ENCODE measurements at places on chromosomes 2 and 18.

- peak; percentile 80 for ATAC-seq
Measured at GRCh38 chr2:138445227-138445626, 56.3 kb upstream of the SPOPL start.

GRCh38 chr2:231713730-231714638 lies 5.7 kb downstream of the PTMA start:
- peak; percentile 61 for ATAC-seq

DNA sequence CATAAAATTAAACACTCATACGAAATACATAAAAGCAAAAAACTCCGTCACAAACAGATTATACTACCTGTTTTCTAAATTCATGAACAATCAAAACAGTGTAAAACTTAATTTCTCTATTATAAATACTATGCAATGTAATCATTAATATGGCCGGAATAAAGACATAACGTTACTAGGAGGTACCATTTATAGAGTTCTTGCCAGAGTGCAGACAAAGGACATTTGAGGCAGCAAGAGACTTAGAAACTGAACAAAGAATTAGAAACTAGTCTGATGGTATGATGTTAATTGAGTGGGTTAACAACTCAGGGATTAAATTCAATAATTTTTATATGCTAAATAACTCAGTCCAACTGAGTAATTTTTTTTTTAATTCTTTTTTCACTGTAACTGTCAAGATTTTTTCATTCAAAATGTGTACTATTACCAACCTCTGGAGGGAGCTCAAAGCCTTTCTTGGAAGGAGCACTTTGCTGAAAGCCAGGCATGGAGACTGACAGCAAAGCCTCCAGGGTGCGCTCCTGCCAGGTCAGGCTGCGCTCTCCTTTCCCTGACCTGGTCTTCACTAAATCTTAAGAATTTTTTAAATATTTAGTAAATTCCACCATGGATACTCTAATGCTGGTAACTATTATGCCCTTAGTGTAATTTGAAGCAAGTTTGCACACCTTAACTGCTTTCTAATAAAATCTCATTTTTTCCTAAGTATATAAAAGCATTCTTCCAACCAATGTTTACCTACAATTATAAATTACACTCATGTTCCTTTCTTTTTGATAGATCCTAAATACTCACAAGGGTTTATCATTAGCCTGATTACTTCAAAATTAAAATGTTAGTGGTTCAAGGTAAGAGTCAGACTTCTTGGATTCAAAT lies 34.1 kb downstream of the WDR35 start:
- peak; percentile 100 for ATAC-seq

- no peak for ATAC-seq
Measured at GRCh38 chr2:113053666-113054065, 999 bp upstream of the IL36B start.

DNA sequence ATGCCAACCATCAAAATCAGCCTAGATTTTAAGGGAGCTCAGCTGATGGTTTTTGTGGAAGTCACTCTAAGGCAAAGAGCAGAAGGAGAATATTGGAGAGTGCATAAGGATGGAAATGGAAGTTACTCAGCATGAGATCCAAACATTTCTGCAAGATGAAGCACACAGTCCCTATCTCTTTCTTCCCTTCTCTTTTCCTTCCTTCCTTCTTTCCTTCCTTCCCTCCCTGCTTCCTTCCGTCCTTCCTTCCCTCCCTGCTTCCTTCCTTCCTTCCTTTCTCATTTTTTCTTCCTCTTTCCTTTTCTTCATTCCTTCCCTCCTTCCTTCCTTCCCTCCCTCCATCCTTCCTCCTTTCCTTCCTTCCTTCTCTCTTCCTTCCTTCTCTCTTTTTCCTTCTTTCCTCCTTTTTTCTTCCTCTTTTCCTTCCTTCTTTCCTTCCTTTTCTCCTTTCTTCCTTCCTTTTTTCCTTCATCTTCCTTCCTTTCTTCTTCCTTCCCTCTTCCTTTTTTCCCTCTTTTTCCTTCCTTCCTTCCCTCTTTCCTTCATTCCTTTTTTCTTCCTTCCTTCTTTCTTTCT lies 727.9 kb upstream of the CDH2 start:
- ATAC-seq, result no peak

DNA sequence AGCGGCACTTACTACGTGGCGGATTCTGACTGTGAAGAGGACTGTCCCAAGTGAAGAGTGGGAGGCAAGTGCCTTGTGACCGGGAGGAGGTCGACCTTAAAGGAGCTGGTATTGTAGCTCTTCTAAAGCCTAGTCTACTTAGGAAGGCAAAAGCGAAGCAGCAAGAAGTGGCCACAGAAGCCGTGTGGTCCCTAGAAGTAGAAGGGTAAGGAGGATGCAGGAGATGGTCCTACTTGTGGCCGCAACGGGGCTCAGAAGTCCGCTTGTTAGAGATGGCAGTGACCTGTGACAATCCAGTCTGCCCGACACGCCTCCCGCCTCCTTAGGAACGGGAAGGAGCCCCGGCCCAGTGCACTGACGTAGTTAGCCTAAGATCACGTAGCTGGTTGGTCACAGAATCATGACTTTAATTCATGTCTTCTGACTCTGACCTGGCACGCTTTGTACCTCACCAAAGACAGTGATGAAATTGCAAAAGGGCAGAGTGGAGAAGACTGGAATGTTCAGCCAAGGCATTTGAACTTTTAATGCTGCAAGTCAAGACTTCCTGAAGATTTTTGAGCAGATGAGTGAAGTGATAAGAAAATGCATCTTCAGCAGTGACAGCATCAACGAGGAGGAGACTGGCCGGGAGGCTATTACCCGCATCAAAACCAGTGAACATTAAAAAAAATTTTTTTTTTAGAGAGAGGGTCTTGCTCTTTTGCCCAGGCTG lies 749 bp upstream of the EIF2AK3 start:
- peak; percentile 69 for ATAC-seq

DNA sequence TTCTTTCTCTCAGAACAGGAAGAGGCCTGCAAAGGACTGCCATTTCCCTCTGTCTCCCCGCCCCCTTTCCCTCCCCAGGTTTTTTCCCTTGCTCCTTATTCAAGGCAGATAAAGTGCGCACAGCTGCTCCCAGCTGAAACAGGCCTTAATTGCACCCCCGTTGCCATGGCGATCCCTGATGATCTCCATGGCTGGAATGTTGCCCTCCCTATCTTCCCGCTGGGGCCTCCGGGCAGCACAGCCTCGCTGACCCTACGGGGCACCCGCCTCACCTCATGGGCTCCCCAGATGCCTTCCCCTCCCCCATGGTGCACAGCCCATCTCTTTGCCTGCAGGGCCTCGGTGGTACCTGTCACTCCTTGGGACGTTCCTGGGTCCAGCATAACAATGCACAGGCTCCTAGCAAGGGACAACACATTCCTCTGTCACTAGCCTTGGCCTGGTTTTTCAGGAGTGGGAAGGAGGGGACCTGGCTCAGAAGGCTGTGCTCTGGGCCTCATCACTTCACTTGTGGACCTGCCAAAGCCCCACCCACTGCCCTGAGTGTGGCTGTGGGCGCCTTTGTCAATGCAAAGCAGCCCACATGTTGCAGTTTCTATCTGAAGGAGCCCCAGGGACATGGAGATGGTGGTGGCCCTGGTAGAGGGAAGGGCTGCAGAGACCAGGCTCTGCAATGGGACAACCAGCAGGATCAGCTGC lies 115.0 kb downstream of the CELF4 start:
- ATAC-seq, result no peak

GRCh38 chr18:34795070-34795732 lies 85.1 kb downstream of the DTNA start:
- ATAC-seq, result no peak

DNA sequence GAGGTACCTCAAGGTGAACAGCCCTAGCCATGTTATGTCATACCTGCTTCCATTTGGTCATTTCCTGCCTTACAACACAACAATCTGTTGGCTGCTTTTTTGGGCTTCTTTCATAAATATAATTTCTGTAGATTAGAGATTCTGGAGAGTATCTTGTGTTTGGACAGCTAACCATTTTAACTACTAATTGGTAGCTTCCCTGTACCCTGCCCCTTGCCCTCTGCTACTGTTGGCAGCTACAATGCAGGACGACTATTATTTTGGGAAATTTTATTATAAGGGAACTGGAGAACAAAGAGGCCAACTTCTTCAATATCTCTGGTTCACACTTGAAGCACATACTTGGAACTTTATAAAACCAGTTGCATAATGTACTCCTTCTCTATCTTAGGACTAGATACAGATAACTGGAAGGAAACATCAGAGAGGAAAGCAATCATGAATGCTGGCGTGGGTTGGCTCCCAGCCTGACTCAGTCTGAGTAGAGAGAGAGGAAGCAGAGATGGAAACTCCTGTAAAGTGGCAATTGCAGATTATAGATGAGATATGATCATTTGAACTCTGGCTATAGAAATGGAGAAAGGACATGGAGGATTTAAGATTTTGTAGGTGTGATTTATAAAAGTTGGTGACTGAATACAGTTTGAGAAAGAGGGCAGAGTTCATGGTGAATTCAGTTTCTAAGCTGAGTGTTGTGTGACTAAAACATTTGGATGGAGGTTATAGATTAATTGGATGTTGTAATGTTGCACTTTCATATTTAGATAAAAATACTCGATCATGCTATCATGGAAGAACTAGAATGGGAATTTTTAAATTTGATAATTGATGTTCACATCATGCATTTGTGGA lies 74.5 kb downstream of the MDH1 start:
- no peak for ATAC-seq

Measured in SK-N-SH treated with all-trans-retinoic acid at 6 μM for 48 hours (cell line).